Activated naive CD4-positive, alpha-beta T cell treated with anti-CD3 and anti-CD28 coated beads, Interleukin-2, amount 10 ng/mL, durations not matched to agents 7 days and 5 days (primary cell): ENCODE measurements at places on chromosomes 11 and 22.

DNA sequence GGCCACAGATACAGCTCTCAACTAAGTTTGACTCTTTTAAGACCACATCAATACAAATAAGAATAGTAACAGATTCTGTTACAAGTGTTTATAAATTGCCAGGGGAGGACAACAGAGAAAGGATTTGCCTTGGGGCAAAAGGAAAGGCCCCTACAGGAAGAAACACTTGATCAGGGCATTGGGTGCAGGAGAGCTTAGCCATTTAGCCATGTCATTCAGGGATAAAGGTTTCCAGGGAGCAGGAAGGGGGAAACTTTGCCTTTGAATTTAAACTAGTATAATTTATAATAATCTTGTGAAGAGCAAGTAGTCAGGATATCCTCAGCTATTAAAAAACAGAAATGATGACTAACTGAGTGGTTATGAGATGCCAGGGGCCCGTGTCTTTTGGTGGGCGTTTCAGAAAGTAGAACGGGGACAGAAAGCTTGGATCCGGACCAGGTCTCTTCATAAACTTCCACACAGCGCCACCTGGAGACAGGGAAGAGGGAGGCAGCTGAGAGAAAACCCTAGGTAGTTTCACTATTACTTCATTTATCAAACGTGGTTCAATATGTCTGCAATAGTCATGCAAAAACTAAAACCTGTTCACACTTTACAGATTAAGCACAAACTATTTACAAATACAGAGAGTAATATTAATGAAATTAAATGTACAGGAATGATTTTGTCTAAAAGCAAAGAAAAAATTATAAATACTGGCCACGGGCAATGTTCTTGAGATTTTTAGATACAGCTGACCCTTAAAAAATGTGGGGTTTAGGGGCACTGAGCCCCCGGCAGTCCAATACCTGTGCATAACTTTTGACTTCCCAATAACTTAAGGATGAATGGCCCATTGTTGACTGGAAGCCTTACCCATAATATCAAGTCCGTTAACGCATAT, 11.0 kb upstream of the SLC5A4 start:
- no peak overlapping the region for H3K4me3 ChIP-seq
- DNase-seq = peak; percentile 78
- no peak overlapping the region for H3K27ac ChIP-seq
- H3K36me3 ChIP-seq = no peaks in the 10 kb centered on the region
- peaks cover 3% of the 10 kb centered on the region for H3K27me3 ChIP-seq

- no peak overlapping the region for H3K27ac ChIP-seq
- H3K4me1 ChIP-seq = no peaks in the 10 kb centered on the region
- DNase-seq = no peak
- no peak overlapping the region for H3K4me3 ChIP-seq
- H3K27me3 ChIP-seq = no peaks in the 10 kb centered on the region
- no peaks in the 10 kb centered on the region for H3K36me3 ChIP-seq
Observed at GRCh38 chr11:84290647-84291046, 1004.5 kb upstream of the CCDC90B start.

DNA sequence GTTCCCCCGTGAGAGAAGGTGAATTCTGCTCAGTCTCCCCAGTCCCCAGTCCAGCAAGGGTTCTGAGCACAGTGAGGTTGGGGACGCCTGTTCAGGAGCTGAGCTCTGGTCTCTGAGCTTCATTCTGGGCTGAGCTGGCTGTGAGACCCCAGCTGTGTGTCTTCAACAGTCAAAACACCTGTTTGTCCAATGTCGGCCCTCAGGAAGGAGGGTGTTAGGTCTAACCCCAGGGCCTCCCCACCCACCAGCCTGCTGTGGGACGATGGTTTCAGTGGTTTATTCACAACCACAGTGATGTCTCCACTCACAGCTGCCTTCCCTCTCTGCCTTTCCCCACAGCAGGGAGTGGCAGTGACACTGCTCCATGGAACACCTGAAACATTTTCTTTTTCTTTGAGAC, 1282.9 kb downstream of the TBC1D22A start:
- no peaks in the 10 kb centered on the region for H3K36me3 ChIP-seq
- H3K4me3 ChIP-seq = no peak overlapping the region
- no peak overlapping the region for H3K27ac ChIP-seq
- no peak for DNase-seq

- DNase-seq = no peak
- no peaks in the 10 kb centered on the region for H3K4me1 ChIP-seq
- H3K36me3 ChIP-seq = no peaks in the 10 kb centered on the region
- no peak overlapping the region for H3K4me3 ChIP-seq
Observed at GRCh38 chr11:16784666-16785065, 46.2 kb downstream of the C11orf58 start.

DNA sequence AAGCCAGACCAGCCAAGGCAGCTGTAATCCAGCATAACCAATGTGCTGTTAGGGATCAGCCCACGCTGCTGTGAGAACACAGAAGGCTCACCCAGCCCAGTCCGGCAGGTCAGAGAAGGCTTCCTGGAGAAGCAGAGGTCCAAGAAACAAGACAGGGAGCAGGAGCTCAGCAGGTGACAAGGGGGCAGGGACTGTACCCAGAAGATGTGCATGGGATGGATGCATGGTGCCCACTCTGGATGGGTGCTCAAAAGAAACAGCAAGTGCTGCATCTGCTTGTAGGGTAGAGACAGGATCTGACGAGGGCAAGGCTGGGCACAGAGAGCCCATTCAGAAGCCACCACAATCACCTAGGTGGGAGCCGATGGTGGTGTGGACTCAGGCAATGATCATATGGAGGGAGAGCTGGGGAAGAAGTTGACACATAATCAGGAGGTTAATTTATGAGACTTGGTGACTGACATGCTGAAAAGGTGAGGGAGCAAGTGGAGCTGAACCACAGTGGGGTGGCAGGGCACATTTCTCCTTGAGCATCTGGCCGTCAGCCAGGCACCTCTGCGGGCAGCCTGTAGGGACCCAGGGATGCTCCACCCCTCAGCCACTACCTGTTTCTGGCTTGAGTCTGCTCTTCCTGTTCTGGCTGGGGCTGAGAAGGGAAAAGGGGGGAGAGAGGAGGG, 102.3 kb upstream of the DRD2 start:
- no peak for DNase-seq
- no peaks in the 10 kb centered on the region for H3K36me3 ChIP-seq
- no peak overlapping the region for H3K4me3 ChIP-seq
- peaks cover 17% of the 10 kb centered on the region for H3K27me3 ChIP-seq

DNA sequence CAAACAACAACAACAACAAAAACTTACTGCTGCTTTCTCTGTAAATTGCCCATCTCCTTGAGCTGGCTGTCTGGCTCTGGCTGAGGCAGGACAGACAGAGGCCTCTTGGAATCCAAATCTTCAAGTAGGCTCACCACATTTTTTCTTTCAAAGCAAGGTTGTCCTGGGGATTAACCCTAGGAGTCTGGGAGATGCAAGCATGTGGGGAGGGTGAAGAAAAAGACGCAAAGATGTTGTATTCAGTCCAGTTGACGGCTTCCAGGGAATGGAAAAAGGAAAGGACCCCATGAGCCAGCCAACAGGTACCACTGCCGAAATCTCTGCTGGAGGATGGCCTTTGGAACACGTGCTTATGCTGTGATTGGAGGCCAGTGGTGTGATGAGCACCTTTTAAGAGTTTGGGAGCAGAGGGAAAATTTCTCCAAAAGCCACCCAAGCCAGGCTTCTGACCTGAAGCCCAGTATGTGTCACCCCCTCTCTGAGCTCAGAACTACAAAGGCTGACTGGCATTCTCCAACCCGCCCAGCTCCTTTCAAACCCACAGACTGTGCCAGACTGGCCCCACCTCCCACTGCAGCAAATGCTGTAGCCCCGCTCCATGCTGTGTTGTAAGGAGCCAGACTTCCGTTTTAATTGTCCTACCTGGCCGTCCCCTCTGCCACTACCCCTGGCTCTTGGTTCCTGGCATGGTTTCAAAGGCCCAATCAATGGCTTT, 10.8 kb downstream of the BLID start:
- no peaks in the 10 kb centered on the region for H3K4me1 ChIP-seq
- H3K27me3 ChIP-seq = no peaks in the 10 kb centered on the region
- no peaks in the 10 kb centered on the region for H3K36me3 ChIP-seq
- no peak for DNase-seq

DNA sequence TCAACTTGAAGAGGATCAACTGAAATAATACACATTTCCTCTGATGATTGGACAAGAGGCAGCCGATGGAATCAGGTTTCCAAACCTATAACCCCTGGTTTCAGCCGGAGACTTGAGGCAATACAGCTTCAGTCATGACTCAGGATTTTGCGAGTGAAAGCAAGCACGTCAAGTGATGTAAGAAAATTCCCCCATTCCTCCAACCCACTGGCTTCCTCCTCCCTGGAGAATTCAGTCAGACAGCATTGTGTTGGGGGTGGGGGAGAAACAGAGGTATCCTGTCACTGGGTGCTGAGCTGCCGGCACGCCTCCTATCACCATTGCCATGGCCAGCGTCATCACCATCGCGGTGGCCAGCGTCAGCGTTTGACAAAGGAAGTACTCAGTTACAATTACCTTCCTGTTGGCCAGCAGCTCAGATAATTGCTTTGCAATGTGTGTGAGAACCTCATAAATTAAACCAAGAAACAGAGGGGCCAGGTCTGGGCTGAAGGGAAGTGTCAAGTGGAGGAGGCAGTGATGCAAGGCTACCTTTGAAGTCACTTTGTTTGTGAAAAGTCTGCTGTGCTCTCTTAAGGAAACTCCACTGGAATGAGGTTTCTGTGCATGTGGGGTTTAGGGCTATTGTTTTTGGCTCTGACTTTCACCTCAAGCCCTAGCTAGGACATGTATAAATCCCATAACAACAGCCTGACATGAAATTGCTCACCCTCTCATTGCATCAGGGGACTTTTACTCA, 50.2 kb downstream of the LIF start:
- peaks cover 75% of the 10 kb centered on the region for H3K4me1 ChIP-seq
- peak overlapping the region; percentile 29 for H3K4me3 ChIP-seq
- peak; percentile 67 for DNase-seq
- peaks cover 10% of the 10 kb centered on the region for H3K36me3 ChIP-seq

DNA sequence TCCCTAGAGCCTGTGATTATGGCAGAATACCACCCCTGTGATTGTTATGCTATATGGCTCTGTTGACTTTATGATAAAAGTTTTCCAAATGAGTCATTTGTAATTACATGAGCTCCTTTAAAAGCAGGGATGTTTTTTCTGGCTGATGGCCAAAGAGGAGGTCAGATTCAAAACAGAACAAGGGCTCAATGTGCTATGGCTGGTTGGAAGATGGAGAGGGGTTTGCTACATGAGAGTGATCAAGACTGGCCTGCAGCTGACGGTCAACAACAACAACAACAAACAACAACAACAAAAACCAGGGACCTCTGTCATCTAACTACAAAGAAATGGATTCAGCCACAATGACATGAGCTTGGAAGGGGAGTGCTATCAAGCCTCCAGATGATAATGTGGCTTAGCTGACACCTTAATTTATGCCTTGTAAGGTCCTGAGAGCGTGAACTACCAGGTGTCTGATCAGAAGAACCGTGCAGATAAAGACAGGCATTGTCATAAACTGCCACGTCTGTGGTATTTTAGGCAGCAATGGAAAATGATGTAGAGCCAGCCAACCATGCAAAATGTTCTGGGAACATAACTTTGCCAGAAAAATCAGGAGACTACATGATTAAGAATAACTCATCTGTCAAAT, 47.2 kb downstream of the PIWIL3 start:
- H3K27me3 ChIP-seq = peaks cover 10% of the 10 kb centered on the region
- no peak for DNase-seq
- no peaks in the 10 kb centered on the region for H3K36me3 ChIP-seq
- H3K4me1 ChIP-seq = no peaks in the 10 kb centered on the region
- H3K27ac ChIP-seq = no peak overlapping the region
- H3K4me3 ChIP-seq = no peak overlapping the region

DNA sequence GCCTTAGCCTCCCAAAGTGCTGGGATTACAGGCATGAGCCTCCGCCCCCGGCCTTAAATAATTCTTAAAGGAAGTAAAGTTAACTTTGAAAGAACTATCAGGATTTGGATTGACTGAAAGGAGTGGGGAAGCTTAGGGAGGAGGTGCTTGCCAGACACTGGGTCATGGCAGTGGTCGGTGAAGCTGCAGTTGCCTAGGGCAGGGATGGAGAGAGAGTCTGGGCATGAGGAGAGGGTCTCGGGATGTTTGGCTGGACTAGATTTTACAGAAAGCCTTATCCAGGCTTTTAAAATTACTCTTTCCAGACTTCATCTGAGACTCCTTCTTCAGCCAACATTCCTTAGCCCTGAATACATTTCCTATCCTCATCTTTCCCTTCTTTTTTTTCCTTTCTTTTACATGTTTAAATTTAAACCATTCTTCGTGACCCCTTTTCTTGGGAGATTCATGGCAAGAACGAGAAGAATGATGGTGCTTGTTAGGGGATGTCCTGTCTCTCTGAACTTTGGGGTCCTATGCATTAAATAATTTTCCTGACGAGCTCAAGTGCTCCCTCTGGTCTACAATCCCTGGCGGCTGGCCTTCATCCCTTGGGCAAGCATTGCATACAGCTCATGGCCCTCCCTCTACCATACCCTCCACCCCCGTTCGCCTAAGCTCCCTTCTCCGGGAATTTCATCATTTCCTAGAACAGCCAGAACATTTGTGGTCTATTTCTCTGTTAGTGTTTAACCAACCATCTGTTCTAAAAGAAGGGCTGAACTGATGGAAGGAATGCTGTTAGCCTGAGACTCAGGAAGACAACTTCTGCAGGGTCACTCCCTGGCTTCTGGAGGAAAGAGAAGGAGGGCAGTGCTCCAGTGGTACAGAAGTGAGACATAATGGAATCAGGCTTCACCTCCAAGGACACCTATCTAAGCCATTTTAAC, at the start of gene NNMT:
Gene NNMT (plus strand): TSS at position 724 of the 929 bp plus-strand sequence. CDS start 158 bp downstream, at position 882.
- H3K36me3 ChIP-seq = no peaks in the 10 kb centered on the region
- no peak within 1 kb of the TSS for H3K27ac ChIP-seq
- H3K4me3 ChIP-seq = no peak within 1 kb of the TSS
- H3K4me1 ChIP-seq = peaks cover 5% of the 10 kb centered on the region

DNA sequence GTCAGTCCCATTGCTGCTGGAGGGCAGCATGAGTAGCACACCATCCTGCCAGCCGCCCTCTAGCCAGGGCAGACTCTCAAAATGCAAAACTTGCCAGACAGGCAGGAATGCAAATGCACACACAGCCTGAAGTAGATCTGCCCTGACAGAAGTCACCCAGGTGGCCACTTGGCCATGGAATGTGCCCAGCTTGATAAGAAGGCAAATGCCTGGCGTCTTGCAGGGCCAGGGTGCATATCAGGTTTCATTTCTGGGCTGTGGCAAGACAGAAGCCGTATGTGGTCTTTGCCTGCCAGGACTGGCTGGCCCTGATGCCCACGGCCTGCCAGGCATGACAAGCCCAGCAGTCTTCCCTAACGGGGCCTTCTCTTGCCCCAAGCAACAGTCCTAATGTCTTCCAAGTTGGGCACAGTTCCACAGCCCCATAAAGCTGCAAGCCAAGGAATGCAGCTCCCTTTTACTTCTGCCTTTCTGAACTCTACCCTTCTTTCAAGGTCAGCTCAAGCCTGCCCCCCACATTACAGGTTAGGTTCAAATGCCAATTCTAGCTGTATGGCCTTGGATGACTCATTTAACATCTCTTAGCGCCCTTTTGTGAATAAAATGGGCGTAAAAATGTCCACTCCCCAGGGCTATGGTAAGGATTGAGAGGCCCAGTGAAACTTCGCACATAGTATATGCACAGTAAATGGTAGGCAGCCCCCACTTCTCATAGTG, 29.7 kb downstream of the POU2AF3 start:
- no peak for DNase-seq
- no peak overlapping the region for H3K4me3 ChIP-seq
- no peaks in the 10 kb centered on the region for H3K4me1 ChIP-seq
- peaks cover 15% of the 10 kb centered on the region for H3K27me3 ChIP-seq

- H3K27ac ChIP-seq = peak overlapping the region; percentile 33
- H3K4me1 ChIP-seq = peaks cover 34% of the 10 kb centered on the region
- DNase-seq = no peak
- no peak overlapping the region for H3K4me3 ChIP-seq
Observed at GRCh38 chr22:46062971-46063631, 86.1 kb upstream of the WNT7B start.
